ENCODE measurements at places on chromosomes 3 and 15.

DNA sequence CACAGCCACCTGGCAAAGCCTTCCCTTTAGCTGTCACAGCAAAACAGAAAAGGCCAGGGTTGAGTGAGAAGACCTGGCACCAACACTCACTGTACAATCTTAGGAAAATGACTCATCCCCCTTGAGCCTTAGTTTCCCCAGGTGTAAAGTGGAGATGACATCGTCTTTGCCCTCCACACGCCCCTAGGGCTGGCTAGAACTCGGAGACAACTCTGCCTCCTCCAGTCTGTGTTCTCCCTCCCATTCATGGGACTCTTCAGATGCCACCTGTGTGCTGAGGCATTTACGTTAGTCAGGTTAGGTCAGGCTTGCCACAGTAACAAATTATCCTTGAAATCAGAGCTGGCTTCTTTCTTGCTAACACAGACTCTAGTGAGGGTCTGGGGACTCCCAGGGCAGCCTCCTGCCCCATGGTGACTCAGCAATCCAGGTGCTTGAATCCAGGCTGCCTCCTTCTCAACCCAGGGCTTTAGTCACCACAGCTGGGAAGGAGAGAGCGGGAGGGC, 252.6 kb downstream of the PLCL2 start:
- no peak for DNase-seq

GRCh38 chr15:36960179-36960946, 140.0 kb downstream of the MEIS2 start:
- DNase-seq = no peak

GRCh38 chr15:42144841-42145375, 11.5 kb downstream of the PLA2G4F start:
- no peak for DNase-seq

DNA sequence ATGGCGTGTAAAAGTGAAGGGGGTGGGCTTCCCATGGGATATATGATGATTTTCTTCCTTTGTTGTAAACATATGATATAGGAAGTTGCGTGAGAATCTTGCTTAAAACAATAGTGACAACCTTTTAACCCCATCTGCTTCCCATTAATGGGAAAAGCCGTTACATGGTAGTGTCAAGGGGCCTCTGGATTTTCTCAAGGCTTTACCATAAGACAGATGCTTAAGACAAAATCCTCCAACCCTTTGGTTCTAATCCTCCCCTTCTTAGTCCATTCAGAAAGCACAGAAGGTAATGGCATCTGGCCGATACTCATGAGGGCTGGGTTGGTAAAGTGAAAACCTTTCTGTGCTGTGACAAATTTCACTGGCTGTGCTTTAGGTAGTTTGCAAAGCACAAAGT, 25.0 kb downstream of the DPH3 start:
- DNase-seq = no peak

DNA sequence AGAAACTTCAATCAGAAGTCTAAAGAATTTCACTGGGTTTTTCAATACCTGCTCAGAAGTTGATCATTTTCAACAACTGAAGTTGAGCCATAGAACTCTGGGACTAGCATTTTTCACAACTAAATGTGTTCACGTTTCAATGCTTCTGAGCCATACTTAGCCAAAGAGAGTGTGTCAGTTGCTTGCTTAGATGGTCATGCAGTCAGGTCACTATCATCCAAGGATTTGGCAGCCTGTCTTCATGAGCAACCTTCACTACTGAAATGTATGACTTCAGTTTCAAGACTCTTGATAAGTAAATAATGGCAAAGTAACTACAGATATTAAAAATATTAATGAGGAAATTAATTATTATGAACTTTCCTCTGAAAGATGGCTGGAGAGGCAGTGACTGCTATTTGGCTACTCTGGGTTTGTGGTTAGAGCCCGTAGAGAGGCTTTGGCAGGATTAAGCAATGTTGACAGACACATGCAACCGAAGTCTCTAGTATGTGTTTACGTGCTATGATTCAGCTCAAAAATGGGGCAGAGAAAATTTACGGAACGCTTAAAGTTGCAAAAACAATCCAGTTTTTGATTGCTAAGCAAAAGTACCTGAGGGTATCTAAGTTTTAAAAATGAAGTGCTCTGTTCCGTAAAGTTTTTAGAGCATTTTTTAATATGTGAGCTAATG, 133.8 kb downstream of the GMNC start:
- no peak for DNase-seq

DNA sequence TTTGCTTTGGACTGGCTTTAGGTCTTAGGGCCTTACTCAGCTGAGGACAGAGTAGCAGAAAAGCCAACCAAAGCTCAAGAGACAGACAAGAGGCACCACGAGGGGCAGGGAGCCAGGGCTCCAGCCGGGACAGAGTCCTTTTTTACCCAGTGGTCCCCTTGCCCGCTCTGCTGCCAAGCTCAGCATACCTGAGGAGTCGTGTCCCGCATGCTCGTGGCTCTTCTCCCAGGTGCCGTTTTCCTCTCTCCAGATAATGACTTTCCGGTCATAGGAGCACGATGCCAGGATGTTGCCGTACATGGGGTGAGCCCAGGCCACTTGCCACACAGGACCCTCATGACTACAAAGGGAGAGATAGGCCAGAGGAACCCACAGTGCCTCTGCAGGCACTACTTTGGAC, 8.5 kb downstream of the SEC13 start:
- no peak for DNase-seq

- no peak for DNase-seq
Measured at GRCh38 chr3:152245498-152246170, 23.1 kb upstream of the MBNL1 start.

DNA sequence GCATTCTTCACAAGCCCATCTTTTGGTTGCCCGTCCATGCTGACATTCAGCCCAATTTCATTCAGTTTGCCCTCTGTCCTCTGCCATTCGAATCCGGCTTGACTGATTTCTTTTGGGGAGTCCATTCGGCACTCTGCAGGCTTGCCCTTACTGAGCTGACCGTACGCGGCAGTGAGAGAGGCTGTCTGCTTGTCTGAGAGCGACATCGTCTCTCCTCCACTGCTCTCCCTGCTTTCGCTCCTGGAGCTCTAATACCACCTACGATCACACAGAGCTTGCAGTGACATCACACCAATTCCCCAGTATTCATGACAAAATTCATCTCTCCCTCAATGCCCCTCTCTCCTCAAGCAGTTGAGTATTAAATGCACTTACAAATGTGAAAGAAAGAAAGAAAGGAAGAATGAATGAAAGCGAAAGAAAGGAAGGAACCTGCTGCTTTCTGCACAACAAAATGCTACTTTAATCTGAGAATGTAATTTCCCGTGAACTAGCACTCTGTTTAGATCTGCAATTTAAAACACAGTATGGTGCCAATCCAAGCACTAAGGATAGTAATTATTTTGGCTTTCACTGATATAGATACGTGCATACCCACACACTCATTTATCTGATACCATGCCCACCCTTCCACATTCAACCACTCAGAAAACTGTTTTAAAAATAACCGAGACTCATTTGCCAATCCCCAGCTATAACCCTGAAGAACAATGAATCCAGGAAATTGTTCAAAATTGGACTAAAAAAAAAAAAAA, 89.5 kb downstream of the DHX30 start:
- no peak for DNase-seq

DNA sequence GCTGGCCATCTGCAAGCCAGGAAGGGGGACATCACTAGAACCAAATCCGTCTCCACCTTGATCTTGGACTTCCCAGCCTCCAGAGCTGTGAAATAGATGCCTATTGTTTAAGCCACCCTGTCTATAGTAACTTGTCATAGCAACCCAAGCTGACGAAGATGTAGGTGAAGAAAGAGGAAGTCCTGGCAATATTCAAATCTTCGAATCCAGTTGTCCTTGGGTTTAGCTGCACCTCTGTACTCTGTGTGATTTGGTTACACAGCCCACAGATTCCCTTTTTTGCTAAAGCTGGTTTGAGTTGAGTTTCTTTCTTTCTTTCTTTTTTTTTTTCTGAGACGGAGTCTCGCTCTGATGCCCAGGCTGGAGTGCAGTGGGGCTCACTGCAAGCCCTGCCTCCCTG, 68.0 kb upstream of the XCR1 start:
- no peak for DNase-seq

GRCh38 chr3:36923523-36923943, 21.3 kb downstream of the TRANK1 start:
- DNase-seq = no peak
